ENCODE measurements at places on chromosomes 4 and X.

GRCh38 chr4:148980782-148981480, 538.7 kb upstream of the NR3C2 start:
- no peak for DNase-seq

- DNase-seq = no peak
Measured at GRCh38 chr4:16212138-16212782, 14.0 kb downstream of the TAPT1 start.

DNA sequence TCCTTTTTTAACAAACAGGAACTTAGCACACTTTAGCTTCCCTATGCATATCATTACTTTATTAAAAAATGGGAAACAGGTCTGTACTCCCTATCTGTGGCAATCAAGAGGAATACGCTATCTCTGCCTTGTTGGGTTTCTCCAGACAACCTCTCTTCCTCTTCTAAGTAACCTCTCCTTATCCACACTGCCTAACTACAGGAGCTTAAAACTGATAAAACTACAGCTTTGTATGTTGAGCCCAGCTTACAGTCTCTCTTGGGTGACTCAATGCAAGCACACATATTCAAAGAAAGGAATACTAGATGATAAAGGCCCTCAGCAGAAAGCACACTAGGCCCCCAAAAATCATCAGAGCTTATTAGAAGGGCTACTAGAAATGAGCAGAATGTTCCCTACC, 8.9 kb downstream of the NUP62CL start:
- DNase-seq = no peak

DNA sequence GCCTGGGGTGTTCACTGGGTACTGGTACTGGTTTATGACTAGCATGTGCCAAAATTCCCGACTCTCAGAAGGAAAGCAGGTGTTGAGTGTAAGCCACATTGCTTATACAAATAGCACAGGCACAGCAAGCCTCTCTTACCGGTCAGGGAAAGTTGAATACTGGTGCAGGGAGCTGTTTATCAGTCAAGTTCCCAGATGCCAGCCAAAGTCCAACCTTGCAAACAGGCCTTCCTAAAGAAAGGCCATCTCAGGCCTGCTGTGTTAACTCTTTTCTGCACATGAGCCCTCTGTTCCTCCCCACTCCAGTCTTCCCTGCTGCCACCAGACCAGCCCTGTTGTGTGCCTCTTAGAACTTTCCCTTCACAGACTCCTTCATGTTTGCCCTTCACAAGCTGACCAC, 34.2 kb downstream of the PKD2 start:
- no peak for DNase-seq

DNA sequence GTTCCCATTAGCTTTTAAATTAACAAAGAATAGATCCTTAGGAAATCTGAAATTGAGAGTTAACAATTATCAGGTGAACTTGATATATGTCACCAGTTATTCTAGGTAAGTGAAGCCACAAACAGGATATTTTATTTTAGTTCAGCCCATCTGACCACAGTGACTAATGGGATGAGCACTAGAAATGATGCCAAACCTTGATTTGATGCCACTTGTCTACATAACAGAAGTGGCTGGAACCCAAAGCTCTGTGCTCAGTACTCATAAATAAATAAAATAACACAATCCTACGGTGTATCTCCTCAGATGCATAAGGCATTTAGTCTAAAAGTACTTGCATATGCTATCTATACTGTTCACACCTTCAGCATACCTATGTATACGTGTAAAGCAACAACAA, 12.2 kb downstream of the SLITRK4 start:
- DNase-seq = no peak

DNA sequence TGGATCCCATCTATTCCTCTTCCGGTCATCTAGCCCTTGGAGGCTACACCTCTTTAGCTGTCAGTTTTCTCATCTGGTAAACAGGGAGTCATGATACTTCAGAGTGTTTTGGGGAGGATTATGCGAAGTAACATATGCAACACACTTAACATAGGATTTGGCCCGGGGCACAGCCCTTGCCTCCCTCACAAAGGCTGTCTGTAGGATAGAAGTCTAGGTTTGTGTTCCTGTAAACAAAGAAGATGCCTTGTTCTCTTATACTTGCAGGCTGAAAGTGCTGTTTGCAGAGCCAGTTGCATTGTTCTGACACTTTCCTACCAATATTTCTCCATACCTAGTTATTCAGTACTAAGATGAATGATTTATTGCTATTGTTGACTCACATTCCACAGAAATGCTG, 2.2 kb upstream of the APELA start:
- no peak for DNase-seq

DNA sequence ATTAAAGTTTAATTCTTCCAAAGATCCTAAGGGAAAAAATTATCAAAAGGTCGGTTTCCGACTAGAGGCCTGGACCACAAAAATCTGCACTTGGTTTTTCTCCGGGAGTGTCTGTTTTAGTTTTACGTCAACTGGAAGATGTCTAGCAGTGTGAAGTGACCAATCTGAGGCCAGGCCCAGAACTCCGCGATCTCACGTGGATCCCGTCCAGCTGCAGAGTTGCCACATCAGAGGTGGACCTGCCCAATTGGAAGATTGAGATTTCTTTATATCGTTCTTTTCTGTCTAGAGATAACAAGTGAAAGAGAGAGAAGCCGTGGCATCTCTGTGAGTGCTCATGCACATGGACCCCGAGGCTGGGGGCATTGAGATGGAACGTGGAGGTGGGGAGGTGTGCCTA, 115.8 kb downstream of the AFF1 start:
- no peak for DNase-seq

- DNase-seq = no peak
Measured at GRCh38 chr4:62470020-62470419, 1269.9 kb downstream of the ADGRL3 start.

GRCh38 chr4:187276736-187277408, 553.2 kb upstream of the FAT1 start:
- no peak for DNase-seq

- DNase-seq = no peak
Measured at GRCh38 chr4:153497988-153498967, 32.1 kb downstream of the TMEM131L start.

DNA sequence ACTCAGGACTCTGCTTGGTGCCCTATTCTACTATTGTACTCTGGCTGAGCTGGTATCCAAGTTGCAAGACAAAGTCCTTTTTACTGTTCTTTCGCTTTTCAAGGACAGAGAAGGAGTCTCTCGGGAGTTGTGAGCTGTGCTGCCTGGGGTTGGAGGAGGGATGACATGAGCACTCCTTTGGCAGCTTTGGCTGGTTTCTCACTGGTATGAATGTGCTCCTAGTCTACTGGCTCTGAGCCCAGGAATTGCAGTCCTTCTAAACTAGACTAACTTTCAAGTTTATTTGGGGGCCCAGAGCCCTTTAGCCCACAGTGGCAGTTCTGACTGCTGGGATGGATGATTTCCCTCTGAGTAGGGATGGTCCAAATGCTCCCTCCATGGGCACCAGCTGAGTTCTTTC, 997.1 kb downstream of the RAB28 start:
- DNase-seq = no peak

DNA sequence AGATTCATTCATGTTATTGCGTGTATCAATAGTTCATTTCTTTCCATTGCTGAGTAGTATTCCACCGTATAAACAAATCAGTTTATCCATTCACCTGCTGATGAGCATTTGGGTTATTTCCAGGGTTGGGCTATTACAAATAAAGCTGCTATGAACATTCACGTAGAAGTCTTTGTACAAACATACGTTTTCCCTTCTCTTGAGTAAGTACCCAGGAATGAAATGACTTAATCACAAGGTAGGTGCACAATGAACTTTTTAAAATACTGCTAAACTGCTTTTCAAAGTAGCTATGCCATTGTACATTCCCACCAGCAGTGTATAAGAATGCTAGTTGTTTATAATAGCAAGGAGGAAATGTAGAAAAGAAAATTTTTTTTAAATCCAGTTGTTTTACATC, 35.9 kb downstream of the SYTL4 start:
- DNase-seq = no peak

- no peak for DNase-seq
Measured at GRCh38 chr4:153154007-153154975, 50.0 kb upstream of the TRIM2 start.

GRCh38 chr4:155114790-155115189, 93.6 kb upstream of the NPY2R start:
- DNase-seq = no peak

DNA sequence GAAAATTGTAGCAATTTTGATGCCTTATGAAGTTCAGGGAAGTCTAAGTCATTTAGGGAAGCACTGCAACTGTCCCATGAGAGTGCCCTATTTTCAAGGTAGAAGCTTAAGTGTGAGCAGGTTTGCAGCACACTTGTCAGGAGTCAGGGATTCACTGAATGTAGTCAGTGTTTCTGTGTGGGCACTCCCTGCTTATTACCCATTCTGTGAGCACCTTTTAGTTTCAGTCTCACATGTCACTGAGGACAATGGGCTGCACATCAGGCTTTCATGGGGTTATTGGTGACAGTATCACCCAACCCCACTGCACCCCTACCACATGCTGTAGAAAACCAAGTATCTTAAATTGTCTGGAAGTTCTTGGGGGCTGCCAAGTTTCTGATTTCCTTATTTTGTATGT, 2.9 kb upstream of the CCNG2 start:
- no peak for DNase-seq

- DNase-seq = no peak
Measured at GRCh38 chrX:56803850-56804681, 75.0 kb downstream of the NBDY start.

- DNase-seq = no peak
Measured at GRCh38 chr4:137572163-137572562, 39.9 kb upstream of the PCDH18 start.

- no peak for DNase-seq
Measured at GRCh38 chr4:123412700-123413512, 16.3 kb downstream of the SPRY1 start.

DNA sequence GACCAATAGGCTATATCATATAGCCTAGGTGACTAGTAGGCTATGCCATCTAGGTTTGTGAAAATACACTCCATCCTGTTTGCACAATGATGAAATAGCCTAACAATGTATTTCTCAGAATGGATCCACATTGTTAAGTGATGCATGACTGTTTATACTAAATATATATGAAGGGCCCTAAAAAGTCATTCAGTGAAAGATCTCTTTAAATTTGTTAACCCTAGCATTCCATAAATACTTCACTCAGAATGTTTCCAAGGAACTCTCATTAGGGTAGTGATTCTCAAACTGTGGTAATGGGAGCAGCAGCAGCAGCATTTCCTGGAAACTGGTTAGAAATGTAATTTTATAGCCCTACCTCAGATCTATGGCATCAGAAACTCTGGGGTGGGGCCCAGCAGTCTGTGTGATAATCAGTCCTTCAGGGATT, 74.9 kb downstream of the PRRG1 start:
- no peak for DNase-seq

DNA sequence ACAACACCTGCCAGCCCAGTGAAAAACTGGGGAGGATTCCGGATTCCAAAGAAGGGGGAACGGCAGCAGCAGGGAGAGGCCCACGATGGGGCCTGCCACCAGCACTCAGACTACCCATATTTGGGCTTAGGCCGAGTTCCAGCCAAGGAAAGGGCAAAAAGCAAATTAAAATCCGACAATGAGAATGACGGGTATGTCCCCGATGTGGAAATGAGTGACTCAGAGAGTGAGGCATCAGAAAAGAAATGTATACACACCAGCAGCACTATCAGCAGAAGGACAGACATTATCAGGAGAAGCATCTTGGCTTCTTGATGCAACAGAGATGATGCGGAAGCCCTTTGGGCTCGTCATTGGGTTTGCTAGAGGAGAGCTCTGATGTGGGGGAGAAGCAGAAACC, 62.4 kb downstream of the JADE1 start:
- no peak for DNase-seq

GRCh38 chrX:88672261-88672660, 74.8 kb upstream of the CPXCR1 start:
- no peak for DNase-seq

GRCh38 chr4:96293806-96294205, 453.9 kb downstream of the PDHA2 start:
- DNase-seq = no peak

- no peak for DNase-seq
Measured at GRCh38 chrX:96407501-96407900, 277.1 kb upstream of the DIAPH2 start.

- DNase-seq = no peak
Measured at GRCh38 chrX:45379236-45379635, 178.6 kb upstream of the DIPK2B start.

DNA sequence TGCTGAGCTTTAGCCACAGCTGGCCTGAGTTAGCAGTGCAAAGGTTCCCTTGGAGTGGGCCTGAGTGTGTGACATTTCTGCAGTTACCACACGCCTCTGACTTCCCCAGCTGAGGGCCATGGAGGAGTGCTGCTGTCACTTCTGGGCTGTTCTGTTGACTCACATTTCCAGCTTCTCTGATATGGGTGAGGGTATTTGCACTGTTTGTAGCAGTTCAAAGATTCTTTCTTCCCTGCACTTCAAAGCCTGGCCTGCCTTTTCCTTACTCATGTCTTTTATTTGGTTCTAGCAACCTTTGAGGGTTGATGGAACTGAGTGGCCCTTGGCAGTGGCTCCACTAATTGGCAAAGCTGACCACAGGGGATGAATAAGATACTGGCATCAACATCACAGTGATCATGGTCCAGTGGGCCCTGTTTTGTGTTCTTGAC, 26.4 kb upstream of the SCML1 start:
- no peak for DNase-seq

- no peak for DNase-seq
Measured at GRCh38 chrX:42738552-42738951, 39.4 kb downstream of the PPP1R2C start.

DNA sequence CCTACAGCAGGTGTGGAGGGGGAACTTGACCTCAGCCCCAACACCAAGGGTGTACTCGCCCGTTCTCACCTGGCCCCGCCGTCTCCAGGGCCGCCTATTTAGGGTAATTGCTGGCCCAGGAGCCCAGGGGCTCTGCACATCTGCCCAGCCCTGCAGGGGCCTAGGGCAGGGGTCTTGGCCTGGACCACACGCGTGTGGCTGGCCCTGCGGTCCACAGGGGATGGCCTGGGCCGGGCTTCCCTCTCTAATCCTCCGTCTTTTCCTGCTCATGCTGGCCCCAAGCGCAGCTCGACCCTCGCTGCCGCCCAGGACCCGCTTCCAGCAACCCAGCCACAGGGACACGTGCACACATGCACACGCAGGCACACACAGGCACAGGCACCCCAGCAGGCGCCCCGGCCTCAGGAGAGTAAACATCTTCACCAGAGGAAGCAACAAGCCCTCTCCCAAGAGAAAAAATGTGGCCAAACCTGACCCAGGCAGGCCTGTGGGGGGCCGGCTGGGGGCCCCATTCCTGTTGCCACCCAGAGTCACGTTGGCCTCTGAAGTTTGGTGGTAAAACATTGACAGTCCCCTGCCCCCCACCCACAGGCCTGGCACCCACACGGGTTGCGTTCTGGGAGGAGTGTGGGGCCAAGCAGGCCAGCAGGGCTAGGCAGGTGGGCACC, 24.6 kb upstream of the FGFR3 start:
- DNase-seq = no peak

DNA sequence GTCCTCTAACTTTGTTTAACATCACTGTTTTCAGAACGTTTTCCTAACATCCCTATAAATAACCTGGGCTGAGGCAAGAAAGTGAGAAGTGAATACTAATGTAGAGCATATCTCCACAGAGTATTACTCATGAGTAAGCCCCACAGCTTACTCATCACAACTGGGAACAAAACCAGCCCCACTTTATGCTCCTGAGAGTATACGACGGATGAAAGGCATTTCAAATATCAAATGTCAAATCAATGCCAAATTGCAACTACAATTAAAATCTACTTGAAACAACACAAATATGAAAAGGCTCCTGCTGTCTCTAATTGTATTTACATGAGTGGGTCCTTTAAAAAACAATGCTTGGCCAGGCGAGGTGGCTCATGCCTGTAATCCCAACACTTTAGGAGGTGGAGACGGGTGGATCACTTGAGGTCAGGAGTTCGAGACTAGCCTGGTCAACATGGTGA, 41.2 kb downstream of the SH3RF1 start:
- DNase-seq = no peak

- no peak for DNase-seq
Measured at GRCh38 chrX:69503782-69504625, at the start of gene NALF2. TSS of gene NALF2 (plus strand) at chrX:69504326. CDS start at chrX:69505283, 957 bp downstream.

All from activated CD4-positive, alpha-beta T cell treated with anti-CD3 and anti-CD28 coated beads for 24 hours (primary cell).